ENCODE measurements at places on chromosomes 7 and 10.

- DNase-seq = no peak
Measured at GRCh38 chr7:149449897-149450296, 11.0 kb downstream of the ZNF777 start.

DNA sequence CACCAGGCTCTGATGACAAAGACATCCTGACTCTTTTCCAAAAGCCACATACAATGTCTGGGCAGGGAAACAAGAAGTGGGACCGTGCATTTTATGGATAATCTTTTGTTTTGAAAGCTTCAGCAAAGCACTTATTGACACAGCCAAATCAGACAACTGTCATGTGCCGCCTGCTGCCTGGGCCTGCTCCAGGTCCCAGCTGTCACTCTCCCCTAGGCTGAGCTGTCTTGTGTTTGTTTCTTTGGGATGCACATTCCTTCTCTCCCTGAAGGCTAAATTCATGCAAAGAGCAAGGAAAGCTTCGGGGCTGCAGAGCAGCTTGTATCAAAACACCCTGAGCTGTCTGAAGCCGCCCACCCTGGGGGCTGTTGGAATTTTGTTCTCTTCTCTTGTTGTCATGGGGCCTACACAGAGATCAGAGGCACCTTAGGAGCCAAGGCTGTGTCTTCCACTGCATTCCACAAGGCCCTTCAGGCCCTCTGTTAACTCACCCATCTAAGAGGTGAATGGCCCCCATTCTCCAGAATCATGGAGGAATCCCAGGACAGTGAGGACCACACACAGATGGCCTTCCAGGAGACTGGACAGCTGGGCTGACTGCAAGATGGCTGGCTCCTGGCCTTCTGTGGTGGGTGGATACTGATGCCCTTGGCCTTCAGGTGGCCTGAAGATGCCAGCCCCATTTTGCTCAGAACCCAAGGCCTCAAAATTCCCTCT lies 17.8 kb upstream of the SLC18A2 start:
- no peak for DNase-seq

- DNase-seq = peak; percentile 4
Measured at GRCh38 chr7:113945018-113945938, 26.5 kb upstream of the PPP1R3A start.

DNA sequence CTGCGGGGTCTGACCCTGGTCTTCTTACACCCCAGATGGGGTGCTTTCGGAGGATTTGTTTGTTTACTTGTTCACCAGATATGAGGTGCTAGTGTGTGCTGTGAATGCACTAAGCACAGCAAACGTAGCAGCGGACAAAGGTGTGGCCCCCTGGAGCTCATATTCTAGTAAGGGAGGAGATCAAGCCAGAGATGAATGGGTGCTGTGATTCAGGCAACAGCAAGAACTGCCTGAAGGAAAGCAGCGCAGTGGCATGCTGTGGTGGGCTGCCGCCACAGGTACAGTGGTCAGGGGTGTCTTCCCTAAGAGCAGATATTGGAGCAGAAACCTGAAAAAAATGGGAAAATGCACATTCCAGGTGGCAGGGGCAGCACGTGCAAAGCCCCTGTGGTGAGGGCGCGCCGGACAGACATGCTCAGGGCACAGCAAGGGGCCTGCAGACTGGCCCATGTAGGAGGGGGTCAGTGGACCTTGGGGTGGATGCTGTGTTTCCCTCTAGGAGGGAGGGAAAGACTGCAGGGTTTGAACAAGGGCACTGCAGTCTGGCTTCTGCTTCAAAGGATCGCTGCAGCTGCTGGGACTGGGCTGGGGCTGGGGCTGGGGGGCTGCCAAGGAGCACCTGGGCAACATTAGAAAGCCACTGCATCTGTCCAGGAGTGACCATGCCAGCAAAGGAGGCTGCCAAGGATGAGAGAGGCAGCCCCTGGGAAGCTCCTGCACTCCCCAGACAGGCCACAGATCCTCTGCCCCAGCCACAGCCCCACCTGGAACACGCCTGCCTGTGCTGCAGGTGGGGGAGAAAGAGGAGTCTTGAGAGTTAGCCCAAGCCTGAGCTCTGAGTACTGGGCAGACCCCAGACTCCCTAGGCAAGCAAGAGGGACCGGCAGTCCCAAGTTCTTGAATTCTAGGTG lies 927 bp upstream of the DEPP1 start:
- no peak for DNase-seq

DNA sequence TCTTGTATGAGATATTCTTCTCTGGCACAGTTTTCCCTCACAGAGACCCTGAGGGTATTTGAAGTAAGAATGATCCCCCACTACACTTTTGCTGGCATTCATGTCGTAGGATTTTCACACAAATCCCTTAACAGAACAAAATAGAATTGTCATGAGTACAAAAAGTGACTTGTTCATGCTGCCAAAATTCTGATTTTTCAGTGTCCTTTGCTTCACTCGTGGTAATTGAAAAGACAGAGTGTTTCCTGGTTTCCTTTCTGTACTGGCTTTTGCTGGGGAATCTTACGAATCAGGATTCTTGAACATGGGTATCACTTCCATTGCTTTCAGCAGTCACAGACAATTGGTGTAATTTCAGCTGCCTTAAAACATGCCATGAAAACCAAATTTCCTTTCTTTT lies 756.3 kb downstream of the REEP3 start:
- DNase-seq = no peak

GRCh38 chr7:28675429-28675828 lies 263.1 kb downstream of the CREB5 start:
- no peak for DNase-seq

DNA sequence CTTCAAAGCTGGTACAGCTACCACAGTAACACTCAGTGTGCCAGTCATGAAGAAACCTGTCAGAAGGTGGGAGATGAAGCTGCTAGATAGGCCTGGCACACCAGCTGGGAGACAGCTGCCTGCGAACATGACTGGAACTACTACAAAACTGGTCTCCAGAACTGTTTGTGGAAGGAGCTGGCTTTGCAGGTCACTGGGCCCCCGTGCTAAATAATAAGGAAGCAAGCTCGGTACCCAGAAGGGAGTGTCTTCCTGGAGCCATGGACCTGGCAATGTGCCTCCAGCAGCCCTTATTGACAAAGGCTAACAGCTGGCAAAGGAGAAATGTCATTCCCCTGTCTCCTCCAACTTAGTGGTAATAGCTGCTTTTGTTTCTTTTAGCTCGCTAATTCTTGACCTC lies 1217.6 kb upstream of the LRRN3 start:
- DNase-seq = no peak

DNA sequence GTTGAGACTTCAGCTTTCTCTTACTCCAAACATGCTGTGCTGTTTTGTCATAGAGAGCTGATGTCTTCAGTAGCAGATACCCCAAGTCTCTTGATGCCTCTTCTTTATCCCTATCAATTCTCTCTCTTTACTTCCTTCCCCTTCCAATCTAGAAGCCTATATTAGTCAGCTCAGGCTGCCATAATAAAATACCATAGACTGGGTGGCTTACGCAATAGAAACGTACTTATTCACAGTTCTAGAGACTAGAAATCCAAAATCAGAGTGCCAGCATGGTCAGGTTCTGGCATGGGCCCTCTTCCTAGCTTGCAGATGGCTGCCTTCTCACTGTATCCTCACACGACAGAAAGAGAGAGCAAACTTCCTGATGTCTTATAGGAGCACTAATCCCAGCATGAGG lies 9.0 kb upstream of the GARS1 start:
- DNase-seq = no peak

GRCh38 chr7:50723173-50723572 lies 59.5 kb downstream of the GRB10 start:
- no peak for DNase-seq

GRCh38 chr10:4806534-4806933 lies 19.5 kb upstream of the AKR1E2 start:
- no peak for DNase-seq

GRCh38 chr7:102208826-102209225 lies 77.8 kb upstream of the SH2B2 start:
- DNase-seq = no peak

DNA sequence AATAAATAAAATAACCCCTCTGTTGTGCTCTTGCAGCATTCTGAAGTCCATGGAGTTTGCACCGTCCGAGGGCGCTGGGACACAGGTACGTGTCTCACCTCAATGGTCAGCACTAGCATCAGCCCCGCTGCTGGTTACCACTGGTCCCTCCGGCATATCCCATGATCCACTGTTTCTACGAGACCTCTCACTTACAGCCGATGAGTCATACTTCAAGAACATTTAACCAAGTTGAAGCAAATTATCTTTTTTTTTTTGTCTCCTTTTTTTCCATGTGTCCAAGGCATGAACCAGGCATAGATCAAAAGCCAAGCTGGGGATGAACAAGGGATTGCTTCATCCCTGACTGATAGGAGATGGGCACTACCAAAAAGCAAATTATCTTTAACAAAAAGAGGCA lies 92.9 kb upstream of the SH2B2 start:
- DNase-seq = no peak

DNA sequence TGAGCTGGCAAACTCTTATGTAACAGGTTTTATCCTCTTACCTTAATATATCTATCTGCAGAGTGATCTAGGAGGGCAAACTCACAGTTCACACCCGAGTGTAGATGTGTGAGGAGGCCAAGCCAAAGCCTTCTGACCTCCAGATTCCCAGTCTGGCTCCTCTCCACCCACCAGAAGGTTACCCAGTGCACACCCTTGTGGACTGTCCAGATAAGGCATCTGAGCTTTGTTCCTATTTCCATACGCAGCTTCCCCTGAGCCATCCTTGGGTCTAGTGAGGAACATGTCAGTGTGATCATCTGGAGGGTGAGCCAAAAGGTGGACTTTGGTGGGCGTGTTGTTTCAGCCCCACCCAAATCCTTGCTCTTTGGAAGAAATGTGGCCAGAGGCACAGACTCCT lies 203.0 kb upstream of the MEOX2 start:
- DNase-seq = peak; percentile 56

DNA sequence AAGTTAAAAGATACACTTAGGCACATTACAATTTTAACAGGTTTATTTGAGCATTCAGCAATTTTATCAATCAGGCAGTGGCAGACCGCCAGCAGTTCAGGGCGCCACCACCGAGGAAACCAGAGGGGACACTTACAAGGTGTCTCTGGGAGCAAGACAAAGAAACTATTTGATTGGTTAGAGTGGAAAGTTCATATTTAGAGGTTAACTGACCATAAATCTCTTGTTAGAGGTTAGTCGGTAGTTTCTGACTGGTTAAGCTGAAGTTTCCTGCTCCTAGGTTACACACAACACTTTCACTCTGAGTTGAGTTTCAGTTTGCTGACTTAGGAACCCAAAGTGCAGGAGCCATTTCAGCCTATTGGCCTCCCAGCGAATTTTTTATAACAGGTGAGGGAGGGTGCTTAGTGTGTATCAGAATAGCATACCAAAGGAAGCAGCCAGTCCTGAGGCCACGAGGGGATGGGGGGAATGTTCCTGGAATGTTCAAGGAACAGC lies 10.8 kb upstream of the PVRIG start:
- DNase-seq = no peak

GRCh38 chr10:131179361-131179760 lies 132.2 kb downstream of the TCERG1L start:
- DNase-seq = no peak

DNA sequence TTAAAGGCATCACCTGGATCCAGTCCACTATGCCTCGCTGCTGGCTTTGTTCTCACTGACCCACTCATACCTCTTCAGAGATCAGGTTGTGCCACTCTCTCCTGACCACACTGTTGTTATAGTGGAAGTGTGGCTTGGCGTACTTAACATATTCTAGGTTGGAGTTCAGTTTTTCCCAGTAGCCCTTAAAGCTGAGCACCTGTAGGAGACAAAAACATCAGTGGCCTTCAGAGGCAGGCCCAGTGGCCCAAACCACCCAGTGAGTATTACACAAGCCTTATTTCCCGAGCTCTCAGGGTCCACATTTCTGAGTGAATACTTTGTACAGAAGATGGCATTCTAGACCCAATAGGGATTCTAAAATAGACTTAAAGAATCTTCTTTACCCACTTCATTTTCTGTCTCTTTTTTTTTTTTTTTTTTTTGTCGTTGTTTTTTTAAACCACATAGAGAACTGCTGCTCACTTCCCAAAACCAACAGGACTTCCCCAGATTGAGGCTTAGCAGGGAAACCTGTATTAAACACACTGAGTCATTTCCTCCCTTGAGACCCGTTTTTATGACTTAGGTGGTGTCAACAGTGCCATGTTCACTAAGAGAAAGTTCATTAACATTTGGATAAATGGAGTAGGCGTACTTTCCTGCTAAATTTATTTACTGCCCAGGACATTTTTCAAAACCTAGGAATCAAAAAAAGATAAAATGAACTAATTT lies 85.8 kb downstream of the GSAP start:
- no peak for DNase-seq

GRCh38 chr7:35676211-35676610 lies 18.7 kb downstream of the HERPUD2 start:
- DNase-seq = no peak

- no peak for DNase-seq
Measured at GRCh38 chr10:78388331-78389050, 354.8 kb downstream of the RPS24 start.

DNA sequence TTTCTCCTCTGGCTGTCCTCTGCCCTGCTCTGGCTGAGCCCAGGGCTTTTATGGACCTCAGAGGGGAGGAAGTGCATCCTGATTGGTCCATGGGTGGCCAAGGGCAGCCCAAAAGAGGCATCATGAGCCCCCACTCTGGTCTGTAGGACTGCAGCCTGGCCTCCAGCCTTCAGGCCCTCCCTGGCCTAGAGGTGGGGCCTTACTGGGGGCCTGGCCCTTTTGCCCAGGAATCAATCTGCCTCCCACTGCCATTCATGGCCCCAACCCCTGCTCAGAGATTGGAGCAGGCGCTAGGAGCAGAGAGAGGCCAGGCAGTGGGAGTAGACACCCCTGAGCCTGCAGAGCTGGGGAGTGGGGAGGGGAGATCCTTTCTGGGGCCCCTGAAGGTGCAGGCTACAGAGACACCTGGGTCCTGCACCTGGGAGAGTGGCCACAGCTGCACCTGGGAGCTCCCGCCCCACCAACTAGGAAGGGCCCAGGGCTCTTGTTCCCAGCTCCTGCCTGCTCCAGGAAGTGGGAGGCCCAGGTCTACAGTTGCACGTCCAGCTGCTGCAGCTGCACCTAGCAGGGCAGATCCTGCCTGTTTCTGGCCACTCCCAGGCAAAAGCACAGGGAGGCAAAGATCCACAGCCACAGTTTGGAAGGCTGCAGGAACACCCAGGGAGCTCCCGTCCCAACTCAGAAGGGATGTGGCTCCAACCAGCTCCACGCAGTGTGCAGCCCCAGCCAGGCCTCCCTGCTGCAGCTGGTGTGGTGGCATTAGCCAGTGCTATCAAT lies 6.4 kb upstream of the DYNC2I1 start:
- DNase-seq = no peak

GRCh38 chr10:943334-944033 lies 12.0 kb upstream of the LARP4B start:
- DNase-seq = no peak
